Mucosa of gallbladder (tissue), 1 donor: ENCODE measurements at places on chromosomes 11 and 22.
A peak's percentile ranks its signal among the peaks of the same experiment; 100 is the strongest.

DNA sequence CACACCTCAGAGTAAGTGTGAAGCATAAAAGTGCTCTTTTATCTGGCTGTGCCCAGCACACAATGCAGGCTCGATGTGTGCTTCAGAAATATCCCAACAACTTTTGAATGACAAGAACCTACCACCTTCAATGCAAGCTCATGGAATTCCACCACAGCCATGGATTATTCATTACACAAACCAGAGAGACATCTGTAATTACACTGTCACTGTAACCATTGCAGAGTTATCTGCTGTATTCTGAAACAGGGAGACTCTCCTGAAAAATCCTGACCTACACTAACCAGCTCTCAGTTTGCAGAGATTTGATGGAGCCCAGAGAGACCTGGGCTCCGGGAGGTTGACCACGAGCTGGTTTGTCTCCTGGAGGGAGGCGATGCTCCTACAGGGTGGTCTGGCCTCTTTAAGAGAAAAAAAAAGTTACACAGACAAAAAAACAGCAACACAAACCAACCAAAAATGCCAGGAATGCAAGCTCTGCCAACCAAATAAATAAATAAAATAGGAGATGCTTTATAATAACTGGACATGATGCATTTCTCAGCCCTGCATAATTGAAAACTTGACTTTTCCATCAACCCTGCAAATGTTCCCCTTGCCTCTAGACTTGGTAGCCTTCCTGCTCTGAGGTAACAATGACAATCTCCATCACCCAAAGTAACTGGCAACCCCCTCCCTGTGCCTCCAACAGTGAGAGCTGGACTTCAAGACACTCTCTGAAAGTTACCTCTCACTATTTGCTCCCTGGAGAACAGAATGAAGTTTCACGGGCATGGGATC lies 69.7 kb downstream of the ETS1 start:
- no peak for DNase-seq

- DNase-seq, result no peak
Observed at GRCh38 chr11:77966338-77966737, 28.1 kb downstream of the INTS4 start.

GRCh38 chr11:94023856-94024255 lies 2.7 kb downstream of the HEPHL1 start:
- DNase-seq, result no peak

DNA sequence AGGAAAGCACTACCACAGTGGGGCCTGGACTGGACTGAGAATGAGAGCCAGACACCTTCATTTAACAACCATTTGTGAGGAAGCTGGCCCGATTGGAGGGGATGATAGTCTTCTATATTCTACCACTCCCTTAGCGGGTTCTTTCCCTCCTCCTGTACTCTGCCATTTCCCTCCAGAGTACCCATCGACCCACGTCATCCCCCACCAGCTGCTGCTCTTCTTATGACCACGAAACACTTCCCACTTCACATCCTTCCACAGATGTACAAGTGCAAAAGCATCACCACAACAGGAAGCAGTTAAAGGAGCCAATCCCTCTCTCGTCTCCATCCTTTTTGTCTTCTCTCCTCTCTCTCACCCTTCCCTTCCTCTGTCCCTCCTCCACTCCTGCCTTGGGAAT lies 18.0 kb upstream of the UBASH3B start:
- no peak for DNase-seq

GRCh38 chr22:25134028-25134427 lies 65.6 kb upstream of the CRYBB3 start:
- DNase-seq, result peak; percentile 82

GRCh38 chr22:23833017-23833751 lies 5.6 kb downstream of the DERL3 start:
- no peak for DNase-seq

DNA sequence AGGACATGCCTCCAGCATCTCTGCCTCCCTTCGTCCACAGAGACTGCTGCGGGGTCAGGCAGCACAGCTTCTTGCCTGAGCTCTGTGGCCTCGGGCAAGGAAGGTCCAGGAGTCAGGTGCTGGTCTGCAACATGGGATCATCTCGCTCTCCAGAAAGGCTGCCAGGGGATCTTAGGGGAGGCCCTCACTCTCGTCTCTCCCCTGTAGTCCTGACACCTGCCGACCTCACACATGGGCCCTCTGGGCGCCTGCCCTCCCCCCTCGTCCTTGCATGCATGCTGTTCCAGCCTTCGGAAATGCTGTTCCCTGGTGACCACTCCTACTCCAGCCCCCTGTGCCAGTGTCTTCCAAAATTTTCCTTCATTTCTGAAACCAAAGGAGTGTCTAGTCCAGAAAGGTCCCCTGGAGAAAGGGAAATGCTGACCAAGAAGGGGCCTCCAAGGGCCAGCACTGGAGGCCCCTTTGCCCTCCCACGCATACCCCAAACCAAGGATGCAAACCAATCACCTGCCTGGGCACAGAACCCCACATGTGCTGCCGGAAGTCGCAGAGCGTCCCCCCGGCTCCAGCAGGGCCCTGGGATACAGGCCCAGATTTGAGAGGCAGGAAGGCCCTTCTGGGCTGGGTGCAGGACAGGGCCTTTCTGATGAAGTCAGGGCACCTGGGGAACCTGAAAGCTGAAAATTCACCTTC lies 41.0 kb downstream of the IGF2 start:
- no peak for DNase-seq

GRCh38 chr11:60280412-60280811 lies at the start of gene MS4A4A:
Gene MS4A4A, plus strand, starts transcription at chr11:60280666. Its CDS starts 10 bp downstream, at chr11:60280676.
- DNase-seq, result peak; percentile 16

- no peak for DNase-seq
Observed at GRCh38 chr22:34781681-34782080, 284.3 kb upstream of the ISX start.

DNA sequence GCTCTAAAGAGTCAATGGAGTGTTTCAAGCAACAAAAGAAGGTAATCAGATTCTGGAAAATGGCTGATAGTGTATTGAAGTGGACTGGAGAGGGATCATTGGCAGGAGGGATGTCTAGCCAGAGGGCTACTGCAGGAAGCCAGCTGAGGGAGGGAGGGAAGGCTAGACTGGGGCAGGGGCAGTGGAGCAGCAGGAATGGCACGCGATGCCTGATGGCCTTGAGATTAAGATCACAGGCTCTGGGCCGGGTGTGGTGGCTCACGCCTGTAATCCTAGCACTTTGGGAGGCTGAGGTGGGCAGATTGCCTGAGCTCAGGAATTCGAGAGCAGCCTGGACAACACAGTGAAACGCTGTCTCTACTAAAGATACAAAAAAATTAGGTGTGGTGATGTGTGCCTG lies 47.5 kb upstream of the PRDM11 start:
- DNase-seq, result peak; percentile 6

GRCh38 chr11:111522426-111522825 lies 7.8 kb downstream of the HOATZ start:
- no peak for DNase-seq

- no peak for DNase-seq
Observed at GRCh38 chr11:10498426-10499250, 42.3 kb downstream of the RNF141 start.

DNA sequence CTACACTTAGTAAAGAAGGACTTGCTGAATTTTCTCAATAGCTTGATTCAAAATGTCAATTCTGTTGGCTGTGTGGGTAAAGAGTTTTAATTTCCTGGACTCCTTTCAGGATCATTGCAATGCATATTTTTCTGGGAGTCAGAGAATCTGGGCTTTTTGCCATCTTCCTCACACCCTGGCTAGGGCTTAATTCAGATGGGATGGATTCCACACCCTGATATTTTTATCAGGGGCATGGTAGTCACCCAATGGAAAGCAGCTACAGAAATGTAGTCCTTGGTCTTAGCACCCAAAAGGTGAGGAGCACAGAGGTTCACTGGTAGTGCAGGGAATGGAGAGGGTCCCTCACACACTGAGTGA lies 79.3 kb downstream of the SGSM3 start:
- DNase-seq, result no peak

GRCh38 chr11:15969281-15969680 lies 387.1 kb downstream of the SOX6 start:
- peak; percentile 58 for DNase-seq

DNA sequence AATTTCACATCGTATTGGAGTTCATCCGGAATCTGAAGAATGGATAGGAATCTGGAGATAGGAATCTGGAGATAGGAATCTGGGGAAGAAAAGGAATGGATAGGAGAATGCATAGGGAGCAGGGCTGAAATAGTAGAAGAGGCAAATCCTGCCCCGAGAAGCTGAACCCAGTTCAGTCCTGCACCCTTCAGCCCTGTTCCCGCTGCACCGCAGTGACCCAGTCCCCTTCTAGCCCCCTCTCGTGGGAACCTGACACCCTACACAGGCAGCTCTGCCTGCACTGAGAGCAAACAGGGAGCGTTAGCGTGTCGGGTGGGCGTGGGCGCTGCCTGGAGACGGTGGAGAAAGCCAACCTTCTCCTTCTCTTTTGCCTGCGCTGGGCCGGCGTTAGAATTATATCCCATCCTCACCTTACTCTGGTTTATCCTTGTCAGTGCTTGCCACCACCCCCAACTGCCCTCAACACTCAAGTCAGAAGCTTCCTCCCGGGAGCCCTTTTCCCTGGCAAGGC lies 1.0 kb upstream of the CCKBR start:
- no peak for DNase-seq

DNA sequence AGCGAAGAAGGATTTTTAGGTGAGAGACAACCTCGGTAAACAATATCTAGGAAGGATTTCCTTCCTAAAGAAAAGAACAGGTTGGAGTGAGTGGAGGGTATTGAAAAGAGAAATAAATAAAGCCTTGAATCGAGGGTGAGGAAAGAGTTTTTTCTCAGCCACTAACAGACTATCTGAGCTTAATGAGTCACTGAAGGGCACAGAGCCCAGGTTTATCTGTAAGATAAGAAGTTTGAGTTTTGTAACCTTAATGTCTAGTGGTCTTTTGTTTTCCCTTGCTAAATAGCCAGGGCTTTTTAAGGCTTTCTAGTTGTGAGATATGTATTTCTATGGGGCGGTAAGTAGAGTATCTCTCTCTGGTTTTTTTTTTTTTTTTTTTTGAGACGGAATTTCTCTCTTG lies 394.5 kb upstream of the KIRREL3 start:
- no peak for DNase-seq

DNA sequence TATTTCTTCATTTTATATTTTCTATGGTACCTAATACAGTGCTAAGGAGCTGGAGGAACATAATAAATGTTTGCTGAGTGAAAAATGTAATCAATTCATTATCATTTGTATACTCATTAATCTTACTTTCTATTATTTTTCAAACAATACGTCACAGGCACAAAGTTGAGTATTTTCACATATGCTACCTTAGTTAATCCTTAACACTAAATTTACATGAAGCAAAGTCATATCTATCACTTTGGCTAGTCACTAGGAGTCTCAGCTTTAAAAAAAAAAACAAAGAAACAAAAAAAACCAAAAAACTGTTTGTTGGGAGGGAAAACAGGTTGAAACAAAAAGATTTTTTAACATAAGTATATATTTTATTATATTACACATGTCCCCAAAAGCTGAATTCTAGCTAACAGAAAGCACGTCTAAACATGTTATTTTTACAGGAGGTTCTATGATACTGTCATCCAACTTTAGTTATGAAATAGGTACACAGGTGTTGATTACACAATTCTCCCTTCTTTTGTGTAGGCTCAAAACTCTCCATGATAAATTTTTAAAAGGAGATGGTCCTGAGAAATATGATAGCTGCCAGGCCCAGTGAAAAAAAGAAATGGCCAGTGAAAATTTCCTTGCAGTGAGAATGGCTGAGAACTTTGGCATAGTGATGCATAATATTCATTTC lies 14.3 kb downstream of the HPS5 start:
- no peak for DNase-seq

DNA sequence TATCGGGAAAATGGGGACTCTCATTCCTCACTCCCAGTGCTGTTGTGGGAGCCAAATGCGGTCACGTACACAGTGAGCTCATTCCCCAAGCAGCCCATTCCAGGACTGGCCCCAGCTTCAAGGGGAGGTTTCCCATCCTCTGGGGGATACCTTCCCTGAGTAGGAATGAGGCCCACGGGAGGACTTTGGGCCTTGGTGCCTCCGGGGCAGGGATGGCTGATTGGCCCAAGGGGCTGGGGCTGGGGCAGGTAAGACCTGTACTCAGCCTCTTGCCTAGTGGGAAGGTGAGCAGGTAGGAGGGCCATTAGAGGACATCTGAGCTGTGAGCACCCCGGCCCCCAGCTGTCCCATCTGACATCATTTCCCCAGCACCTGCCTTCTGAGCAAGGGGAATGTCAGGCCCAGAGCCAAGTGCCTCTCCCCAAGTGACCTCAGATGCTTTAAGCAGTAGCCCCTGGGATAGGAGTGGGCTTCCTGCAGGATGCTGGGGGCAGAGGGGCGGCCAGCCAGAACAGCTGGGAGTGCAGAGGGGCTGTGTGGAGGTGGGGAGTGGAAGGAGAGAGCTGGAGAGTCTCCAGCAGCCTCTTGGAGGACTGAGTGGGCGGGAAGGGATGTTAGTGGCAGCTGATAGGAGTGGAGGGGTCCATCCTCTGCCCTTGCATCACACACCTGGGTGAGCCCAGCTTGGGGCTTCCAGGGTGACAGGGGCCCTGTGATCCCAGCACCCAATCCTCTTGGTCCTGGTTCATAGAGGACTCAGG lies 58.4 kb downstream of the CD82 start:
- DNase-seq, result peak; percentile 9

- no peak for DNase-seq
Observed at GRCh38 chr22:30421695-30422480, 3.7 kb upstream of the MTFP1 start.

- no peak for DNase-seq
Observed at GRCh38 chr11:31960126-31960525, 130.7 kb upstream of the RCN1 start.
